CD4-positive, alpha-beta T cell treated with Interleukin-17A for 1 hour (primary cell): ENCODE measurements at places on chromosomes 7 and 10.

GRCh38 chr7:116678780-116679179 is 6.8 kb downstream of the MET start:
- DNase-seq, result no peak

- DNase-seq, result no peak
Measured at GRCh38 chr7:75818472-75818871, 4.9 kb upstream of the CCL24 start.

GRCh38 chr7:103637726-103638125 is 191.7 kb upstream of the SLC26A5 start:
- DNase-seq, result no peak

GRCh38 chr7:39892361-39892760 is 57.7 kb upstream of the CDK13 start:
- no peak for DNase-seq

- no peak for DNase-seq
Measured at GRCh38 chr10:101704331-101704730, 9.4 kb upstream of the FBXW4 start.

DNA sequence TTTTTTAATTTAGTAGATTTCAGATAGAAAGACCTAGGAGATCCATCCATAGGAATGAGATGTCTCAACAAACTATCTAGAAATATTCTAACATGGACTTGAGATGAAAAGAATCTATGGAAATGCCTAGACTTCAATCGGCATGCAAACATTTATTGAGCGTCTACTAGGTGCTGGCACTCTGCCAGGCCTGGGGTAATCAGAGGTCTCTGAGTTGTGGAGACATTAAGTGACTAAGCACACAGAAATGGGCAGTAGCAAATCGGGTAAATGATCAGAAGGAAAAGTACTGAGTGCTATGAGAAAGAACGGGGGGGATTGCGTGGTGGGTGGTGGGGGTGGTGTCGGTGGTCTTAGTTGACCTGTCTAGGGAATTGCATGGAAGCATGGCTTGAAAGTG is 466.6 kb downstream of the GALNT17 start:
- no peak for DNase-seq

DNA sequence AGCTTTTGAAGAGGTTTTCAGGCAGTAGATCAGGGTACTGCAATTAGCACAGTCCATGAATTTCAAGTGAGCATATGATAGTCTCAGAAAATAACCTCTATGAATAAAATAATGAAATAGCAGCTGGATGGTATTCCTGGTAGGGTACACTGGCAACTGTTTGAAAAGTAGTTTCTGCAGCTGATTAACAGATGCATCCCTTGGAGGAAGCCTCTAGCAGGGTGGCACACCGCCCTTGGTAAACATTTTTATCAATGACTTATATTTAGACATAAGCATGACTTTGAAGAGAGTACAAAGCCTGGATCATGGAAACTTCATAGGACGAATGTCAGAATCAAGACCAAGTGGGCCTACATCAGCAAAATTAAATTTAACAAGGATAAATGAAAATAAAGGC is 26.8 kb downstream of the WNT16 start:
- DNase-seq, result no peak

DNA sequence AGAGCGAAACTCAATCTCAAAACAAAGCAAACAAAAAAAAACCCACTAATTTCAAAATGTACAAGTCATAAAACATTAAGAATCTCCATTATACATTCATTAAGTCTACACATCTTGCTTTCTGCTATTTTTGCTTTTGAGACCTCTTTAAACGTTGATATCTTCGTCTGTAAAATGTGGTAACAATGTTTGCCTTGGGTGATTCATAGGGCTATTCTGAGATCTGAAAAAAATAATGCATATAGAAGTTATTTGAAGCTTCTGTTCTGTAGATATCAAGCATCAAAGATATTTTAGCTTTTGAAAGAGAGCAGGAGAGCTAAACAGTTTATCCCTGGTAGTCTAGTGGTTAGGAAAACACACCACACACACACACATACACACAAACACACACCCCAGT is 158.1 kb upstream of the PLXDC2 start:
- no peak for DNase-seq

DNA sequence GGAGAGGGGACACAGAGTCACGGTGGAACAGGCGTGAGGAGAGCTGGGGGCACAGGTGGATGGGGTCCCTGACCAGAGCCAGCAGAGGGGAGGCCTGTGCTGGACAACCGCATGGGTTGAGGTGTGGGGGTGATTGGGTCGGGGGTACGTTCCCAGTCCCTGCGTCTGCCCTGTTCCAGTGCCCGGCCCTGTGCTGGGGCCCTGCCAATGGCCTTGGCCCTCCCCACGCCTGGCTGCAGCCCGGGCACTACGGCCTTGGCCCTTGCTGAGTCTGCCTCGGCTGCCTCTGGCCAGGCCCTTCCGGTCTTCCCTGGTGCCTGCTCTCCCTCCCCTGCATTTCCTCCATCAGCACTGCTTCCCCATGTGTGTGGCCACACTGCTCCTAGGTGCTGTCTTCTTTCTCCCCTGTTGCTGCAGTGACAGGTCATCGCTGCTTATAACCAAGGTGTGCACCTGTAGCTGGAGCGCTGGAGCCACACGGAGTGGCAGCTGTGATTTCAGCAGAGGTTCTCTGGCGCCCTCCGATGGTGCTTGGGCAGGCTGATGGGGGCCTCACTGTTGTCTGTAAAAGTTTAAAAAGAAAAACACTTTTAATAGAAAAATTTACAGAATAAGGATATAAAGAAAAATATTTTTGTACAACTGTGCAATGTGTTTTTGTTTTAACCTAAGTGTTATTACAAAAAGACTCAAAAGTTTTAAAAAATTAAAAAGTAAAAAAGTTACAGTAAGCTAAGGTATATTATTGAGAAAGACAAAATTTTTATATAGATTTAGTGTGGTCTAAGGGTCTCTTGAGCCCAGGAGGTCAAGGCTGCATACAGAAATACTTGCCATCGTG is 45.2 kb upstream of the BHLHA15 start:
- peak; percentile 48 for DNase-seq

DNA sequence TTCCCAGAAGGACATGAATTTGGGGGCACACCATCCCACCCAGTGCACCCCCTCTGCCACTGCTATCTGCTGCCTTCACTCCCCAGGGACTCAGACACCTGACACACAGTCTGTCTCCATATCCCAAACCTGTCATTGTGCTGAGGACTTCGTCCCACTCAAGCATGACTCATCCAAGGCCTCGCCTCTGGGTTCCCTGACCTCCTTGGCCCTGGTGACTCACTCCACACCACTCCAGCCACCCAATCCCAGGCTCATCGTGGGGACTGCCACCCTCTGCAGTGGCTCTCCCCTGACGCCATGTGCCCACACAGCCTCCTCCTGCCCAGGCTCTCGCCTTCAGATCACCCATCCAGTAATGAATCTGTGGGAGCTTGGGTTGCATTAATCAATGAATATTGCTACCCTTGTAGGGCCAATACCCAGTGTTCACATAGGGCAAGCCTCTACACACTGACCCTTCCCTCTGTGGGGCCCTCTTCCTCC is 6.6 kb upstream of the INSIG1 start:
- no peak for DNase-seq

DNA sequence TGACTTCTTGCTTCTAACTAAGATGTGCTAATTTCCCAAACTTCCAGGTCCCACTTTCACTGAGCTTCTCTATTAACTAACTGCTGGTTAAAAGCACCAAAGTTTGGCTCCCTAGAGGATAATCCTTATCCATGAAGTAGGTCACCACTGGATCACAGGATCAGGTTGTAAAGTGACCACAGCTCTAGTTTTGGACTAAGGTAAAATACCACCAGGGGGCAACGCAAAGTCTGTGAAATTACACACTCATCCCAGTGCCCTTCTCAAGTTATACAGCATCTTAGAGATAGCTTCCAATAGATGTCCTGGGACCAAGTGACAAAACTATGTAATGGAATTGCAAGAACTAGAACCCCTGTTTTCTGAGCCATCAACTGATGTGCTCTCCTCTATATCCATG is 116.4 kb upstream of the ASAH2 start:
- DNase-seq, result peak; percentile 16

DNA sequence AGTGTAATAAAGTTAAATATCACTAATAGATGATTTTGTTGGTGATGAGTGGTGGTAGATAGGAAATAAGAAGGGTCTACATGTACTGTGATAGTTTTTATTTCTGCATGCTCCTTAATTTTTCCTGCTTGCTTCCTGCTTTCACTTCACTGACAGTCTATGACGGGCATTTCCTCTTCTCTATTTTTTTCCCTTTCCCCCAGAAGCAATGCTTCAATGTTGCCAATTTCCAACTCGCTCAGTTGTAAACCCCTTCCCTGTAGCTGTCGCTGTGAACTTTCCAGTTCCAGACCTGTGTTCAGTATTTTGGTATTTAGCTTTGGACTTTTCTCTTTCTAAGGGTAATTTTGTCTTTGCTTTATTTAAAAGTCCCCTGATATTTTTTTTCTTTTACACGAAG is 123.5 kb upstream of the AGR3 start:
- no peak for DNase-seq

DNA sequence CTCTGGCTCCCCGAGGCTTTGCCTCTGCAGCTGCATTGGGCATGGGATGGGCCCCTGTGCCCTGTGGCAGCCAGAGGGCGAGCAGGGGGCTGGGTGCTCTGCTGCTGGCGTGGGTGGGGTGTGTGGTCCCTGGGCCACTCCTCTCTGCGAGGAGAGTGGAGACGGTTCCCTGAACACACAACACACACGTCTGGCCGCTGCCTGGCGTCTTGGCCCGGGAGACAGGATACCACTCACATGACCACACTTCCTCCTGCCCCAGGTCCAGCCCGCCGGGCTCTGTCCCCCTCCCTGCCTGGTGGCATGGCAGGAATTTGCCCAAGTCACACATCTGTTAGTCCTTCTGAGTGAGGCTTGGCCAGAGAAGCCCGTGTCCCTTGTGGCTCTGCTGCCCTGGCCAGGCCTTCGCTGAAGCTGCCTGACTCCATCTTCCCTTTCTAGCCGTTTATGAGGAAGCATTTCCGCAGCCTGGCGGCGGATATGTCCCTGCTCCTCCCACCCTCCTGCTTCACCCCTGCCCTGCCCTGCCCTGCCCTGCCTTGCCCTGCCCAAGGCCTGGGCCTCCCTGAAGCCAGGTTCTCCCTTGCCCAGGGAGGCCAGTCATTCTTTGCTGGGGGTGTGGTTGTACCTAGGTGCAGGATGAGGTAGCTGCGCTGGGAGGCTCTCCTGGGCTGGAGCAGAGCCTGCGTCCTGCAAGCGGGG is 3.0 kb downstream of the BRI3 start:
- DNase-seq, result no peak

DNA sequence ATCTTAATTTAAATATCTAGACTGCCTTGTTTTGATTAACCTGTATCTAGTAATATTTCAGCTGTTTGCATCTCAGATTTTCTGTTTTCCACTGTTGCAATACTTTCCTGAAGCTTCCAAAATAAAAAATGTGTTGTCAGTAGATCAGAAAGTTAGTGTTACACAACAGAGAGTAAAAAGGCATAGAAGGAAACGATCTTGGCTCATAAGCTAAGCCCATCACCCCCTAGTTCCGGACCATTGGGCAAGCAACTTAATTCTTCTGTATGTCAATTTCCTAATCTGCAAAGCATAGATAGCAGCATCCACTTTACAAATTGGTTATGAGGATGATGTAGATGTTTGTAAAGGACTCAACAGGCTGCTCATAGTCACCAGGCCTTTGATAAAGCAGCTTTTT is 4.4 kb downstream of the PON3 start:
- no peak for DNase-seq

GRCh38 chr10:97659589-97659988 is 19.1 kb downstream of the PI4K2A start:
- DNase-seq, result no peak

- DNase-seq, result no peak
Measured at GRCh38 chr7:11300241-11300640, 326.6 kb downstream of the PHF14 start.

- no peak for DNase-seq
Measured at GRCh38 chr10:71250405-71250804, 38.0 kb downstream of the UNC5B start.

GRCh38 chr7:108973075-108973474 is 403.4 kb downstream of the DNAJB9 start:
- DNase-seq, result no peak

DNA sequence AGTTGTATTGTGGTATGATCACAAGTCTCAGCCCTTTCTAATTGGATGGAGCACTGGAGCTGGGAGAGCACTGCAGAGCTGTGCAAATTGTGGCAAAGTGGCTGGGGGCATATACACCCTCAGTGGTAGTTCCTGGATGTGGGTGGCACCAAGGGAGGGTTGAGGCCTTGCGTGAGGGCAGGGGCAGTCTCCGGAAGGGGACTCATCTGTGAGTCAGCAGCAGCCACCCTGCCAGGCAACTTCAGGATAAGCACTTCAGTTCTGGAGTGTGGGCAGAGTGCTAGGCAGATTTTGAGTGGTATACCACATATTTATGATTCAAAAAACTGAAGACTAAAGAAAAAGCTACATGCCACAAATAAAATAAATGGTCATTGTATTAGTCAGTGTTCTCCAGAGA is 210.5 kb downstream of the ETV1 start:
- no peak for DNase-seq

- DNase-seq, result no peak
Measured at GRCh38 chr10:62177111-62177510, 91.5 kb downstream of the RTKN2 start.

GRCh38 chr10:14751014-14751896 is 23.4 kb downstream of the FAM107B start:
- DNase-seq, result no peak

DNA sequence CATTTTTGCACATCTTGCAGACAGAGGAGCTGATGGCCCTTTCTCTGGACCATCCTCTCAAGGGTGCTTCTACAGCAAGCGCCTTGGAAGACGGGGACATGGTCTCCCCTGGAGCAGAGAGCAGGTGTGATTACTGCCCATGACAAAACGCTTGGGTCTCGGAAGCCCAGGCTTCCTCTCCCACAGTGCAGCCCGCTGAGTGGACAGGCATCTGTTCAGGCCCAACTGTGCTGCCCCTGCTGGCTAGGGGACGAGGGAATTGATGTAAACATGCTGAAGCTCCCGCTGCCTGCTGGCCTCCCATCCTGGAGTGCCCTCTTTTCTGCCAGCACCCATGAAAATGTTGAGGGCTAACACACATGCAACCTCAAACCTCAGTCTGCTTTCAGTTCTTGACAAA is 14.3 kb downstream of the IL15RA start:
- no peak for DNase-seq

DNA sequence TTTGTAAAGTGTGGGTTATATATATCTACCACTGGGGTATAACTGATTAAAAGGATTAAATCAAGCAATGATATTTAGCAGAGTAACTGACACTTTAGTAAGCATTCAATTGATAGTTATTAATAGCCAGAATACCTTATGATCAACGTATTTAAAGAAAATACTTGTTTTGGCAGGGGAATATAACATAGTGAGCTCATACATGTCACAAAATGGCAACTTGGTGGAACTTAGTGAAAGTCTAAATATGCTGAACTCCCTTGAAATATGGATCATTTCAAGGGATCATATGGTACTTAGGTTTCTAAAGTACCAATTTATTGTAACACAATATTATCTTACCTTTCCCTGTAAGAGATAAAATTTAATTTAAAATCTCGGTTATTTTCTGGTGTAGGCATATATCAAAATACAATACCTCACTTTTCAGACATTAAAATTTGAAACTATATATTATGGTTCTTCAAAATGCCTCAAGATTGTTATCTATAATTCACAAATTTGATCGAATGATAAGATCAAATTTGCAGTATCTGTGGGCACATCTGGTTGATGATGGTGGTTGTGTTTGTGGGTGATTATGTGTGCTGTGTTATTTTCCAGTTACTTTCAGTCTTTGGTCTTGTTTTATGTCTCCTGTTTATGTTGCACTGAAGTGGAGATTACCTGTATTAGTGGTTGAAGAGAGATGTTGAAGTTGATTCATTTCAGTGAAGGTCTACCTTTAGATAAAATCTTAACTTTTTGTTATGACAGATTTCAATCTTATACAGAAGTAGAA is 5.2 kb downstream of the ARL4A start:
- DNase-seq, result peak; percentile 42
